D721Med (cell line): ENCODE measurements at places on chromosomes 3 and 15.

- DNase-seq, result no peak
These were observed 117.2 kb downstream of the ADCY5 start for GRCh38 chr3:123331651-123332050.

DNA sequence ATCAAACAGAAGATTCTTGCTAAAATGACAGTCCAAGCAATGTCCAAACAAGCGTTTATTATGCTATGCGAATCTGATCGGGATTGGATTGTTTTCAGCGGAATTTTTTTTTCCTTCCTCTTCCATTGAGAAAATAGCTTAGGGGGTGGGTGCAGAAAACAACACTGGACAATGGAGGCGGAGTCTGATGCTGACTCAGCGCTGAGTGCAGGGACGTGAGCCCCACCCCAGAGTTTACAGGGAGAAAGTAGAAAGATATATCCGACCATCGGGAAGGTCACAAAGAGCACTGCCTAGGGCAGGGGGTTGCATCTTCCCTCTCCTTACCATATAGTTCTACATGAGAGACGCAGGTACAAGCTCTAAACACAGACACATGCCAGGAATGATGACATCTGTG is 117.0 kb downstream of the FOXP1 start:
- no peak for DNase-seq

- no peak for DNase-seq
These were observed 284.4 kb upstream of the WNT5A start for GRCh38 chr3:55771503-55771902.

- no peak for DNase-seq
These were observed 249.6 kb upstream of the ROBO1 start for GRCh38 chr3:80017369-80017768.

- DNase-seq, result no peak
These were observed 531.9 kb downstream of the AGBL1 start for GRCh38 chr15:86611417-86612040.

DNA sequence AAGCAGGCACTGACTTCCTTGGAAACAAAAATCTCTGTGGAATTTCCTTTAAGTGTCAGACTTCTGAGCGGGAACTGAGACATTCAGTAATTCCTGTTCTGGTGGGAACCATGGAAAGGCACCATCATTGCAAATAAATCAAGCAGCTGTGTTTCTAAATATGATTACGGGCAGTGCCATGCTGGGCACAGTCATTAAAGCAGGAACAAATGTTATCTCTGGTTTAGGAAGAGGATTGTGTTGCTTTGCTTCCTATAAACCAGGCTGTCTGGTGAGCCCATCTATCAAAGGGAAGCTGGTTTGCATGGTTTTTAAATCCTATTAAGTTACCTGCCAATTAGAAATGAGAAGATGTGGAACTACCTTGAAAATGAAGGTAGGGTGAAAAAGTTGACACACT is 86.7 kb downstream of the EBLN2 start:
- no peak for DNase-seq

DNA sequence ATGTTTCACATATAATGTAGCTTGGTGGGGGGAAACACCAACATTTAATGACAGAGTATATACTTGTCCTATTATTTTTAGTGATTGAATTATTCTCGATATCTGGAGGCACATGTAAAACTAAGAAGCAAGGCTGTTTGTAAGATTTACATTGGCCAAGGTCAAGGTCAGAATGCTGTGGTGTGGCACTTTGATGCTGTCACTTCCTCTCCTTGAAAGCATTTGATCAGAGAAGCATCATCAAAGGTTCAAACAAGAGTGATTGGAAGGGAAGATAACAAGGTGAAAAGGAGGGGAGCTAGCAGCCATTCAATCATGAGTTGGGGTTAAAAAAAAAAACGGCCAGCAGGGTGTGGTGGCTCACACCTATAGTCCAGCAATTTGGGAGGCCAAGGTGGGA is 26.4 kb downstream of the RTF1 start:
- DNase-seq, result no peak

GRCh38 chr3:165814380-165814779 is 22.8 kb downstream of the BCHE start:
- no peak for DNase-seq

- no peak for DNase-seq
These were observed 25.2 kb upstream of the RHCG start for GRCh38 chr15:89521605-89522004.

- no peak for DNase-seq
These were observed 9.9 kb downstream of the UQCC5 start for GRCh38 chr3:52546111-52546901.

- DNase-seq, result no peak
These were observed 316.2 kb downstream of the PTPRG start for GRCh38 chr3:61877359-61878138.

DNA sequence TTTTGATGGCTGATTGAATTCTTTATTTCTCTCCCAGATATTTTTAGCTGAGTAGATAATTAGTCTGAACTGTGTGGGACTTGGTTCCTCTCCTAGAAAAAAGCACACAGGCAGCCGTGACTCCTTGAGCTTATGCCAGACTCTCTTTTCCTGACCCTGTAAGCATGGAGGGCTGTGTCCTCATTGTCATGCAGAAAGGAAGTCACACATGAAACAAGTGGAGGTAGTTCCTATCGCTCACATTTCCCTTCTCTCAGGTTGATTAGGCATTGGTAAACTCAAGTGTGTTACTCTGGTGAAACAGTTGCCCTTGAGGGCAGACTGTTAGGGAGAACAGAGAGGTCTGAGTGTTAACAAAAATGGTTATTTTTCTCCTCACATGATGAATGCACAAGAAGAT is 6.3 kb upstream of the RTP4 start:
- no peak for DNase-seq

GRCh38 chr3:177679568-177680471 is 482.5 kb upstream of the TBL1XR1 start:
- no peak for DNase-seq

DNA sequence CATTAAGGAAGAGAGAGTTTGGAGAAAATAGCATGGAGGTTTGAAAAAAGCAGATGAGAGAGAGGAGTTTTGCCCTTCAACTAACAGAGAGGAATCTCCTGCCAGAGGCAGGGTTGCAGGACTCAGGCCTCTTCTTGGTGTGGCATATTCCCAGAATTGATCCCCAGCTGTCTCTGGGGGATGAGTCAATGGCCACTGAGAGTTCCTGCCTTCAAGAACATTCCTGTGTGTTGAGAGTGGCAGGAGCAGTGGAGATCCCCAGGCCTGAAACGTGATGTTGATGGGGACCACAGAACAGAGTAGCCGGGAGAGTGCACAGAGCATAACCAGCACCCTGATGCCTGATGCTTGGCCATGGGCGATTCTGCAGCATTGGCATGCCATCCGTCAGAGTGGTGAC is 348.4 kb upstream of the THBS1 start:
- DNase-seq, result no peak

DNA sequence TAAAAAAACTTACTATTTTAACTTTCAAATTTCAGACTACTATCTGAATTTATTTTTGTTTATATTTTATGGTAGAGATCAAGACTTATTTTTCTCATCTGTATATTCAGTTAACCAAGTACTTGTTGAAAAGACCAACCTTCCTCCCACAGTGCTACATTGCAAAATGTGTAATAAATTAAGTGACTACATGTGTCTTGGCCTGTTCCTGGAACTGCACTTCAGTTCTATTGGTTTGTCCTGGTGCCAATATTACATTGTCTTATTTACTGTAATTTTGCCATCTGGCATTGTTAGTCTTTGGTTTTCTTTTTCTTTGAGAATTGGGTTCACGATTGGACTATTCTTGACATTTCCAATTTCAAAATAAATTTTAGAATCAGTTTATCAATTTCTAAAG is 138.4 kb upstream of the KCNMB2 start:
- DNase-seq, result no peak

GRCh38 chr15:89320200-89320599 is 14.4 kb downstream of the POLG start:
- no peak for DNase-seq

GRCh38 chr3:122985539-122985938 is 42.0 kb downstream of the SEMA5B start:
- DNase-seq, result no peak

DNA sequence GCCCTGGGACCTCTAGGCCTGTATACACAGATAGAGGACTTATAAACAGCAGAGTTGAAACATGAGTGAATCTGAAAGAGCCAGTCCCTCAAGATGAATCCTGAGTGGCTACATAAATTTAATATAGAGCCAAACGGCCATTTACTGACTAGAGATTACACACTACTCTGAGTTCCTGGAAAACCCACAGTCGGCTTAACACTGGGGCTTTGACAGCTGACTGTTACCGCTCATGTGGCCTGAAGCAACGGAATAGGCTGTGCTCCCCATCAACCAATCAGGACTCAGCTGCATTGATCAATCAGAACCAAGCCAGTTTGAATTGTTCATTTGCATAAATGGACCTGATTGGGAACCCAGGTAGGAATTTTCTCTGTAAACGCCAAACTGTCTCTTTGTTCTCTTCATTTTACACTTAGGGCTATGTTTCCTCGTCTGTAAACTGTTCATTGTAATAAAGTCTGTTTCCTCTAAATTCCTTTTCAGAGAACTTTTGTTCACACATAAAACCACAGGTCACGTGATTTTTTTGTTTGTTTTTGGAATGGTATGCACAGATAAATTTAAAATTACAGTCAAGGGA is 40.5 kb downstream of the CCNL1 start:
- DNase-seq, result no peak

- no peak for DNase-seq
These were observed 18.1 kb upstream of the RBSN start for GRCh38 chr3:15117011-15117410.

GRCh38 chr15:35622641-35623340 is 76.8 kb upstream of the DPH6 start:
- DNase-seq, result no peak

GRCh38 chr15:100973351-100974111 is 54.4 kb downstream of the LRRK1 start:
- no peak for DNase-seq

GRCh38 chr3:113183748-113184661 is 27.4 kb upstream of the BOC start:
- DNase-seq, result no peak

DNA sequence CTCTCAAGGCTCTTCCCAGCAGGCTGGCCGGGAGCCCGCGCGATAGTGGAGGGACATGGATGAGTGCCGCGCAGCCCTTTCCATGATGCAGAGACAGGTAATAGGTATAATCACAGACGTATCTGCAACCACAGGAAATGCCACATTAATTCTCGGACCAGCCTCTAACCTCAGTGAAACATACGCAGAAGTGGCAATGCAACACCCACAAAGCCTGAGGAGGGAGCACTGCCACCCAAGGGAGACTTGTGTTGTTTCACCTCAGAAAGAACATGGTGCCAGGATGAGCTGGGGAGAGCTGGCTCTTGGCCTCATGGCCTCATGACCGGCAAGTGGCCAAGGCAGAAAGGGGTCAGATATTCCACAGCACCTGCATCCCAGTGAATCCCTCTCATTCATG is 39.0 kb downstream of the PGPEP1L start:
- no peak for DNase-seq

GRCh38 chr3:49341996-49342395 is 2.1 kb upstream of the USP4 start:
- DNase-seq, result no peak

DNA sequence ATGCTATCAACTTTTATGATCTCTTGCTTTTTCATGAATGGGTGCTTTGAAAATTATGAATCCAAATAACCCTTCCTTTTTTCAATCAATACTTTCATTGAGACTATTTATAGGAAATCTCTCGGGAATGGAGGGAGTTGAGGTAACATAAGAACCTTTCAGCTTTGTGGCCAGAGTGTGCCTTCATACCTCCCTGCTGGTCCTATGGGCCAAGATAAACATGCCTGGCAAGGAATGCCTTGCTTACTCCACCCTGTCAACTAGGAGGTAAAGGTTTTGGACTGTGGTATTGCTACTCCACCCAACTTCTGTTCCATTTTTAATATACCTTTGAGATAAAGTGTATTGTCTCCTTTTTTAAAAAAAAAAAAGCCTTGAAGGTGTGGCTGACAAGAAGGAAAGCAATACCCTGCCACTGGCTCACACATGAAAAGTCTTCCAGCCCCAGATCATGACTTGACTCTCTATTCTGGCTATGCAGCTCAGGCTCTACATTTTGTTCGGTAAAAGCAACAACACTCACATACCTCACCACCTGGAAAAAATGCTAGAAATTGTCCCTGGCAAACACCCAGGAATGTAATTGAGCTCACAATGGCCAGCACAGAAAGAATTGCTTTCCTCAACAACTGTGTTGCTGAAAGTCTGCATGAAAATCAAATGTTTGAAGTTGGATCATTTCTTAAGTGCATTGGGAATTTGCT is 35.8 kb downstream of the COL8A1 start:
- no peak for DNase-seq

GRCh38 chr3:132445817-132446216 is 28.5 kb downstream of the DNAJC13 start:
- no peak for DNase-seq

GRCh38 chr15:88748651-88749050 is 54.6 kb upstream of the ACAN start:
- DNase-seq, result no peak

- no peak for DNase-seq
These were observed 343.7 kb downstream of the ERC2 start for GRCh38 chr3:56124546-56124945.

GRCh38 chr15:98401029-98401428 is 247.3 kb upstream of the IGF1R start:
- DNase-seq, result no peak

DNA sequence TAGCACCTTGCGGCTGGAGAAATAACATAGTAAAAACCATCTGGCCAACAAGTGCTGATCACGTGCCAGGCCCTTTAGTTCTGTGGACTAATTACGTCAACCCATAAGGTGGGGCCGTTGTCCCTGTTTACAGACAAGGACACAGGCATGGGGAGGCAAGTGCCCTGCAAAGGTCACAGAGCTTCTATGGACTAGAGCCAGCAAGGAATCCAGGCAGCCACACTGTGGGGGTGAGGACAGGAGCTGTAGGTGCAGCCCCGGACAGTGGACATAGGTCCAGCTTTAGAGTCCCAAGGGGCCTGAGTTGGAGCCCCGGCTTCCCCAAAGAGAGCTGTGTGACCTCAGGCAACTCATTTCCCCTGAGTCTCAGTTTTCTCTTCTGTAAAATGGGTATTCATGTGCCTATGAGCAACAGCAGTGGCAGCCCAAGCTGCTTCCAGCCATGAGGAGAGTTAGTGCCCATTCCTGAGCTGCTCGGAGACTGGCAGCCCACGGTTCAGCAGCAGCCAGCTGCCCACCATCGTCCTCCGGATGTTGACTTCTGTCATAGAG is 13.9 kb downstream of the CHST13 start:
- no peak for DNase-seq

GRCh38 chr15:71883447-71883846 is 73.1 kb downstream of the NR2E3 start:
- no peak for DNase-seq
